ENCODE measurements at places on chromosomes 5 and 9.

- DNase-seq: no peak
Measured at GRCh38 chr5:172594867-172595466, 46.1 kb upstream of the NEURL1B start.

DNA sequence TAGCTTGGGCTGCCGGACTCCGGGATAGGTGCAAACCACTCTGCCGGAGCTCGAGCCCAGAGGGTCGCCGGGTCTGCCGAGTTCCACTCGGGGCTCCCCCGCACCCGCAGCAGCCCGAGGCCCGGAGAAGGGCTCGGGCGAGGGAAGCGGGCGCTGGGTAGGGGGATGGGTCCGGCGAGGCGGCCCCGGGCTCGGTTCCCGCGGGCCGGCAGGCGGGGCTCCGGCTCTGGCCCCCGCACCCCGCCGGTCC is 507 bp downstream of the RICTOR start:
- no peak for DNase-seq

- no peak for DNase-seq
Measured at GRCh38 chr5:83556190-83556589, 84.6 kb downstream of the VCAN start.

DNA sequence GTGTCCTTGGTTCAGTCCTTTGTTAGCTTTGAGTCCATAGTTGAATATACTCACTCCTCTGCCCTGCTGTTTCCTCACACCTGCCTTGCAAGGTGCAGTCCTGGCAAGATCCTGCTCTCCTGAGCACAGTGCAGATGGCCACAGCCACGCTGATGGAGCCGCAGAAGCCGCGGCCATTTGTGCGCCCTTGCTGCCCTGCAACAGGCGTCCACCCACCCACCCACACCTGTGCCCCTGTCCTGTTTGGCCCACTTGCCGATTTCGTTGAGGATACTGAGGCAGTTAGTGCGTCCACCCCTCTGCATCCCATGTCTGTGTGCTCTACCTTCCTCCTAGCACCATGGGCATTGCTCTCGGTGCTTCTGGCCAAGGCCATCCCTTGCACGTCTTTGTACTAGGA is 51.1 kb upstream of the LRRTM2 start:
- no peak for DNase-seq

DNA sequence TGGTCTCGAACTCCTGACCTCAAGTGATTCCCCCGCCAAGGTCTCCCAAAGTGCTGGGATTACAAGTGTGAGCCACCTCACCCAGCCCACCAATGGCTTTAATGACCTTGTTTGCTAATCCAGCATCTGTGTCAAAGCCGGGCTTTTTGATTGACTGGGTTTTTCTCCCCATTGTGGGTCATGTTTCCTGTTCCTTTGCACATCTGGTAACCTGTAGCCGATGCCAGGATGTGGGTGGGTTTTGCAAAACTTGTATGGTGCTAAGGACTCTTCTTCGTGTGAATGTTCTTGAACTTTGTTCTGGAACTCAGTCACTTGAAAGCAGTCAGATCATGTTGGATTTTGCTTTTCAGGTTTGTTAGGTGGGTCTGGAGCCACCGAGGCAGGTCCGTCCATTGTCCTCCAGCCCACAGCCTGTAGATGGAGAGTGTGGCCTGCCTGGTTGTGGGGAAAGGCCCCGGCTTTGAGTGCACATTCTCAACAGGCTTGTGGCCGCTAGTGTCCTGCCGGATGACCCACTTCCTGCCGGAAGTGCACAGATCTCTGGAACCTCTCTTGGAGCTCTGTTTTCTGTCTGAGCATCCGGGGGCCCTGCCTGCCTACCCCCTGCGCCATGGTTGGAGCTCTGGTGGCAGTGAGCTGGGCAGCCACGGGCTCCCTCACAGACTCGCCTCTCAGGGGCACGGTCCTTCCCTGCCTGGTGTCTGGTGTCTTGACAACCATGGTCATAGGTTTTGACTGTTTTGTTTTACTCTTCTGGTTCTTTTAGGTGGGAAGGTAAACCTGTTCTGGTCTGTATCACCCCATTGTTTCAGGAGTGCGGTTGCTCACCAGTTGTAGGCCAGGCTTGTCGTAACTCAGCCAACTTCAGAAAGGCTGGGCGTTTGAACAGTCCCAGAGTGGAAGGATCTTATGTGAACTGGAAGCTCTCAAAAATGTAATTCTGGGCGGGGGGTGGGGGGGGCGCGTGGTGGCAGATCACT is 69.6 kb upstream of the CACNA1B start:
- no peak for DNase-seq

DNA sequence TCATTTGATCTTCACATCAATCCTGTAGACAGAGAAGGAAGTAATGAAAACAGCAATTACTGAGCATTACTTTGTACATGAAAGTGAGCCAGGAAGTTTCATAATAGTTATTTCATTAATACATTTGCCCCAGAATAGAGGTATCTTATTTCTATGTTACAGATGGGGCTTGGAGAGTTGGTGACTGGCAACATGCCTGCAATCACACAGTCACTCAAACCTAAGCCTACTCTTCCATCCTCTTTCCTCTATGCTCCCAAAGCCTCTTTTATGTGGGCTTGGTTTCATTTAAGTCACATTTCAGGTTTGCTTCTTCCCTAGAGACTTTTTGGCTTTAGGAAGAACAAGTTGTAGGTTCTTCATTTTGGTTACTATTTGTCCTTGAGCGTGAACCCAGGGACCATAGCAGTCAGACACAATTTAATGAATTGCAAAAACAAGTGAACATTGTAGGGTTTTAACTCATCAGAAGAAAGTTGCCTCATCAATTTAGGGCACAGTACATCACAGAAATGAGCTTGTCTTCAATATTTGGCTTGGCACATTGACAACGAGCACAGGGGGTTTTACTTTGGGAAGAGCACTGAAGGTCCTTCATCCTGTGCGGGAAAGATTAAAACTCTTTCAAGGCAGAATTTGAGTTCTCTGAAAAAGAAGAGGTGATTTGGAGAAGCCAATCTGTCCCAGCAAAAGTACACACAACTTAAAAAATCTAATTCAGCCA is 381.1 kb downstream of the TMEM38B start:
- DNase-seq: no peak

- DNase-seq: no peak
Measured at GRCh38 chr5:95285409-95285755, 488 bp upstream of the MCTP1 start.

DNA sequence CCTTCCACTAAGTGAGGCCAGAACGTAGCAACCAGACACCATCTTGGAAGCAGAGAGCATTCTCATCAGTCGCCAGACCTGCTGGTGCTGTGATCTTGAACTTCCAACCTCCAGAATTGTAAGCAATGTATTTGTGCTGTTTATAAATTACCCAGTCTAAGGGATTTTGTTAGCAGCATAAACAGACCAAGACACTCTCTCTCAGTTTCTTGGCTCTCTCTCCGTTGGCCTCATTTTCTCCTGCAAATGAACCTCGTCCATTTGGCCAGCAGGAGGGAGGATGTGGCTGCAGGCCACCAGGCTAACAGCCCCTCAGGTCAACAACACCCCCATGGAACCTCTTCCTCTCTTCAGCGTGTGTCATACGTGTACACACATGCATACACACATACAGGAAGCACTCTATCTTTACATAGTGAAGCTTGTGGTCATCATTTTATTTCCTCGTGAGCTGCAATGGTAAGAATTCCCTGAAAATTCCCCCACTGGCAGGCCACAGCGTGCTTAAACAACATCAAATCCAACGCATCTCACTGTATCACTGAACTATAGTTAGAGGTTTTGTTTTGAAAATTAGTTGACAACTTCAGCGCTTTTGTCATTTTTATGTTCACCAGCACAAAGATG is 62.8 kb upstream of the PPP1R26 start:
- DNase-seq: no peak

- no peak for DNase-seq
Measured at GRCh38 chr9:23821375-23822181, 4.5 kb downstream of the ELAVL2 start.

- no peak for DNase-seq
Measured at GRCh38 chr5:171629221-171629620, 156.4 kb upstream of the SMIM23 start.

DNA sequence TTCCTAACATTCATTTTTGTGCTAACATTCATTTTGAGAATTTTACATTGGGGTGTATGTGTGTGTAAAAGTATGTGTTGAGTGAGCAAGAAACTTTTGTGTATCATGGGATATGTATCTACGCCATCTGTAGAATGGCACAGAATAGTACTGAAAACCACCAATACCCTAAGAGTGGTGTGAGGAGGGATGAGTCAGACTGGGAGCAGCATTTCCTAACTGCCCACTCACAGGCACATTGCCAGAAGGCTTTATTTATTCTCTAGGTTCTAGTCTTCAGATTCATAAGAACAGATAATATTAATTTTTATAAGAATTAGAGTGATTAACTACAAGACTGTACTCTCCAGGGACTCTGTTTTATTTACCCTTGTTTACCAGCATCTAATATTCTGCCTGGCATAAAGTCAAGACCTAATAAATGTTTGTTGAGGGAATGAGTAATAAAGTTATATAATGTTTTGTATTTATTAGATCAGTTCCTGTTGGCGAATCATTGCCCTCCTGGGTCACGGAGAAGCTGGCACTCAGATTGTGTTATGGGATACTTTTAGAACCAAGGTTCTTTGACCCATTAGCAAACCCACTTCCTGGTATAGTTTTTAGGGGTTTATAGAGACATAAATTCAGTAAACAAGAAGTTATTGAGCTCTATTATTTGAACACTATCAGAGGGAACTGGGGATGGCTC is 159.1 kb upstream of the PPP2R2B start:
- DNase-seq: no peak

GRCh38 chr9:127035948-127036347 is 86.5 kb downstream of the ANGPTL2 start:
- no peak for DNase-seq

- DNase-seq: no peak
Measured at GRCh38 chr9:34665067-34665380, 2.6 kb upstream of the CCL27 start.

GRCh38 chr9:108579757-108580439 is 275.9 kb downstream of the ACTL7B start:
- no peak for DNase-seq

DNA sequence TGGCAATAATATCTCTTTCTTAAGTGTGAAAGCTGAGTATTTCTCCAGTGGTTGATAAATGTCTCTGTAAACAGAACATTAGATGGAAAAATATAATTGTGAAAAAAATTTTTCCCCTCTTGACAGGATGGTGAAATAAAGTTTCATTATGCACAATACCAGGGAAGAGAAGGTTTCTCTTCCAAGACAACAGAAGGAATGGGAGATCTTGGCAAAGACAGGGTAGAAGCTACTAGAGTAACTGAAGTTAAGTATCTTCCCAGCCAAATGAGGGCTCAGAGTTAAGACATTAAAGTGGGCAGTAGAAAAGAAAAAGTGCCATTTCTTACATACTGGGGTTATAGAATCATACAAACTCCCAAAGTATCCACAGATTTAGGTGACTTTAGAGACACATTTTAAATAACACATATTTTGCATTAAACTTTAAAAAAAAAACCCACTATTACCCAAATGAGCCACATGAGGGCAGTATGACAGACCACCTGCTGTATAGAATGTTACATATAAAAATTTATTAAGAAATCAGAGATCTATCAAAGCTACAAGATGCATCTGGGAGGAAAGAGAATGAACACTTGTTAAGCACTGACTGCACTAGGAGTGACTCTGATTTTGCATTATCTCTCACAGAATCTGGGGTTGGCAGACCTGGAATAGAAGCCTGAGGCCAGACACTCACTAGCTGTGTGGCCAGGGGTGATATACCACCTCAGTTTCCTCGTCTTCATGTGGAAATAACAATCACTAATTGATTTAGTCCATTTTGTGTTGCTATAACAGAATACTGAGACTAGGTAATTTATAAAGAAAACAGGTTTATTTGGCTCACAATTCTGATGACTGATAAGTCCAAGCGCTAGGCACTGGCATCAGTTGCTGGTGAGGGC is 98.5 kb downstream of the ARSB start:
- no peak for DNase-seq

DNA sequence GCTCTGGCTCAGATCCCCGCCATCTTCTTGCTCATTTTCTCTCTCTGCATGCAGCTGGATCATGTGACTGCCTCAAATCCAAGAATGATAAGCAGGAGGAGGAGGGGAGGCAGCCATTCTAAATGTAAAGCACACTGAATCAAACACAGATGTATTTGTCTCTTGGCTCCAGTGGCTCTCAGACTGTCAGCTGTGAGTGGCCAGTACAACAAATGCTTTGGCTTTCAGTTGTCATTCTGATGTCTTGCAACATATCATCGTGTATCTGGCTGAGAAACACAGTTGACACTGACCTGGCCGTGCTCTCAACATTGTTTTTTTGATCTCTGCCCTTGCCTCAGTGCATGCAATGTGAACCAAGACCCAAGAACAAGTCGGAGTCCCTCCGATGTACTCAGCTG is 233.1 kb downstream of the ADAMTSL1 start:
- no peak for DNase-seq

DNA sequence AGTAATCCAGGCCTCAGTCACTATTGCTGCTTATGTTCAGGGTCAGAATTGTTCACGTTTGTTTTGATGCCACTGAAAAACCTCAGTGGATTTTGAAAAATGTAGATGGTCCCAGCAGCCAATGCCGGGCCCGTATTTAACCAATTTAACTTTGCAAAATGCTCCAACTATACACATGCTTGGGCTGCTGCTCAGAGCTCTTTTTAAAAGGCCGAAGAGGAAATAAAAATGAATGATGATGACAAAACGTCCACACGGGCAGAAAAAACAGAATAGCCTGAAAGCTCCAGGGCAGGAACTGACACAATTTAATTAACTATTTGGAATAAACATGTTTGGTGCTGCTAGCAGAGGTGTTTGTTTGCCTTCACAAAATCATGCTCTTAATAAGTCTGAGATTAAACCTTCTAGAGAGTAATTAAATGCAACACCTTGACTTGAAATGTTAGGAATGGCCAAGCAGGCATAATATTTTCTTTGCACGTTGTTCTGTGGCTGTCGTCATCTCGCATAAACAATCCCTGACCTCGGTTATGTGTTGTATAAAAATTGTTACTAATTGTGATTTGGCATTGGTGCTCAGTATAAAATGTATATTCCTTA is 152.7 kb downstream of the SLIT3 start:
- DNase-seq: no peak

DNA sequence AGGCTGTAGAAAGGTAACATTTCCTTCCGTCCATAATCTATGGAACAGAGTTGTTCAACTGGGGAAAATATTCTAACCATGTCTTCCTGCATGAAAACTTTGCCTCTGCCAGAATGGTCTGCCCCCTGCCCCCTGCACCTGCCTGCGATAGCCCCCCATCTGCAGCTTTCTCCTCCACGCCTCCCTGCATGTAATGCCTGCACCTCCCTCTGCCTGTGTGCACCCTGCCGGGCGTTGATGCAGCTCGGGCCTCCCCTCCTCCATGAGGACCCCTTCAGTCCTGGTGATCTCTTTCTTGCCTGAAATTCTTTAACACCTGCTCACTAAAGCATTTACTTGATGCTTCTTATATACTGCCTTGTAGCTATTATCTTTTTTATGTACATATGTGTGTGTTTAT is 266.2 kb downstream of the ARHGEF28 start:
- no peak for DNase-seq

GRCh38 chr9:6632516-6633183 is 12.9 kb downstream of the GLDC start:
- DNase-seq: no peak

- DNase-seq: no peak
Measured at GRCh38 chr5:109640976-109641375, 48.8 kb upstream of the MAN2A1 start.
